ENCODE measurements at places on chromosomes 2 and 18.

GRCh38 chr2:203871371-203871983 is 3.9 kb downstream of the CTLA4 start:
- no peak for DNase-seq

DNA sequence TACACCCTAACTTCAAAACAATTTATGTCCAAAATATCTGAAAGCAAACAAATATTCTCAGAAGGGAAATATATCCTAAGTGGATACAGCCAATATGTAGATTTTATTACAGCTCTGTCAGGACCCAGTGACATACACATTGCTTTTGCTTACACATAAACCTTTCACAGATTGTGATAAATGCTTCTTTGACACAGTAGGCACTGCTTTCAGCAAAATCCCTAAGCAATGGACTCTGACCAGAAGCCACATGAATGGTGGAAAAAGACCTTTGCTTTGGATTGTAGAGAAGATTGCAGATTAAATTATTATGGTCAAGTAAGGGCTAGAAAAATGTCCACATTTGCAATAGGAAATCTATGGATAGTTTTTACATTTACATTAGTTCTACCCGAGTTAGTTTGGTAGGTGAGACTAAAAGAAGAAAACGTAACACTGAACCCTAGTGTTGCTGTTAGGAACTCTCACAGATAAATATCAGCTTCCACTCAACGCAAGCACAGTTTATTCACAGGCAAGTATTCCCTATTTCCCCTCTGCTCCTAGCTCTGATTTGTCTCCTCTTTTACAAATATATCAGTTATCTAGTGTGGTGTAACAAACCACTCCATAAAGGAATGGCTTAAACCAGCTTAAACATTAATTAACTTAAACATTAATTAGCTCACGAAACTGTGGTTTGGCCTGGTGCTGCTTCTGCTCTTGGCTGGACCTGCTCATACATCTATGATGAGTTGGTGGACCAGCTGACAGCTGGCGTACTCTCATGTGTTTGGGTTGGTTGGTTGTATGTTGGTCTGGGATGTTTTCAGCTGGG is 23.6 kb upstream of the SERPINE2 start:
- DNase-seq: no peak

DNA sequence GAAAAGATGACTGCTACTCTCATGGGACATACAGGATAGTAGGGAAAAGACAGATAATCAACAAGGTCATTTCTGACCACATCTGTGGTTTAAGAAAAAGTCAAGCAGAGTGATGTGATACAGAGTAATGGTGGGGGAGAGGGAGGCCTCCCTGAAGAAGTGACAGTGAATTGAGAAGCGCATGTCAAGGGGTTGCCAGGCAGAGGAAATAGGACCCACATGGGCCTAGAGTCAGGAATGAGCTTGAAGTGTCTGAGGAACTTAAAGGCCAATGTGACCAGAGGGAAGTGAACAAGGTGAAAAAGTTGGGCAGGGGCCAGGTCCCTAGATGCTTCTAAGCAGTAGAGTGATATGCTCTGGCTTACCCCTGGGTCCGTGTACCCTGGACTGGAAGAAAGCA is 113.5 kb upstream of the PPP1CB start:
- DNase-seq: no peak

DNA sequence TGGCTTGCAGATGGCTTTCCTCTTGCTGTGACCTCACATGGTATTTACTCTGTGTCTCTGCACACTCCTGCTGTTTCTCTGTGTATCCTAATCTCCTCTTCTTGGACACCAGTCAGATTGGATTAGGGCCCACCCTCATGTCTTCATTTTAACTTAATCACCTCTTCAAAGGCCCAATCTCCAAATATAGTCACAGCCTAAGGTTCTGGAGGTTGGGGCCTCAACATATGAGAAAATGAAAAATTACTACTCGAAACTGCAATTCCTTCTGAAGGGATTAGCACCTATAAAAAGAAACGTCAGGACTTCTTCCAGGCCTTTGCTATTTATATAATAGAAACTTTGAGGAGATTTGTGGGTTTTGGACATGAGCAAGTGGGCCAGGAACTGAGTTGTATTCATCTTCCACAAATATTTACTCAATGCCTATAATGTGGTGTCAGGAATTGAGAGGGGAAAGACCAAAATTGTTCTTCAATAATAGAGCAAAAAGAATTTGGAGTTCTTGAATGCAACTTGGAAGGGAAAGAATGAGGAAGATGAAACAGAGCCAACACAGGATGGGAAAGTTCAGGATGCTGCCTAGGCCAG is 270.0 kb upstream of the FN1 start:
- no peak for DNase-seq

DNA sequence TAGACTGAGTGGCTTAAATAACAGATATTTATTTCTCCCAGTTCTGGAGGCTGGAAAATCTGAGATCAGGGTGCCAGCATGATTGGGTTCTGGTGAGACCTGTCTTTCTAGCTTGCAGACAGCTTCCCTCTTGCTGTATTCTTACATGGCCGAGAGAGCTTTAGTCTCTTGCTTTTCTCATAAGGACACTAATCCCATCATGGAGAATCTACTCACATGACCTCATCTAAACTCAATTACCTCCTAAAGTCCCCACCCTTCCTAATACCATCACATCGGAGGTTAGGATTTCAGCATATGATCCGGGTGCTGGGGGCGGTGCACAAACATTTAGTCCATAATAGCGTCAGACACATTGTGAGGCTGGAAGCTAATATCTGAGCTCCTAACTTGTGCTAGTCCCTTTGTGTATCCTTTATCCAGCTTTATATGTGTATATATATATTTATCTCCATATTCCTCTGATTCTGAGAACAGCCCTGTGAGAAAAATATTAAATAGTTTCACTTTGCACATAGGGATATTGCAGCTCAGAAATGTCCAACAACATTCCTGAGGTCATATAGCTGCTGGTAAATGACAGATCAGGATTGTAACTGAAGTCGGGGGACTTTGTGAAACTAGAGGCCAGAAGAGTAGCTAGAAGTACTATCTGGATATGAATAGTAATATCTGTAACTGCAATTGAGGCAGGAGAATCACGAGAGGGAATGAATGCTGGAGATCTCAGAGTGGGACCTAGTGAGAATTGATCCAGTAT is 28.9 kb downstream of the MARCHF4 start:
- DNase-seq: no peak

DNA sequence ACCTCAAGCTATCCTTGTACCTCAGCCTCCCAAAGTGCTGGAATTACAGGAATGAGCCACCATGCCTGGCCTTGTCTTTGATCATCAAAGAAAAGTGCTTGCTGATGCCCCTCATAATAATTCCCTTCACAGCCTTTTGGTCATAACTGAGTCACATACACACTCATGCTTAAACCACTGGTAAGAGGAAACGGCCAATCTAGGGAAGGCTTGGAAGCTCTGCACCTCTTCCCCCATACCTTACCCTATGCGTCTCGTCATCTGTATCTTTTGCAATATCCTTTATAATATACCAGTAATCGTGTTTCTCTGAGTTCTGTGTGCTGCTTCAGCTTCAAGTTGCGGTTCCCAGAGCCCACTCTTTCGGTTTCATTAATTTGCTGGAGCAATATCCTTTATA is 4.8 kb upstream of the RNF138 start:
- no peak for DNase-seq

DNA sequence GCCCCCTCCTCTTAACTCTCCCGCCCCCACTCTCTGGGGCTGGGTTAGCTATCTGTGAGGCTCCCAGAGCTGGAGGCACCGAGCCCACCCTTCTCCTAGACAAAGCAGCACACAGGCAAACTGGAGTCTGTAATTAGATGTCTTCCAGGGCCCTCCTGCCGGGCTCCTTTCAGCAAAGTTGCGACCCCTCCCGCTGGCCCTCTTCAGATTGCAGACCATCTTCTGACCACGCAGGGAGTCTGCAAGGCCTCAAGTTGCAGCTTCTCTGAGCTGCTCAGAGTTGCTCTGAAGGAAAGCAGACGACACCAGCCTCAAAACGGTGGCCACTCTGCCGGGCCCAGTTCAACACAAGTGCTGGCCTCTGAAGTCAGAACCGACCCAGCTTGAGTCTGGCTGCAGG is 228.4 kb upstream of the COPS8 start:
- no peak for DNase-seq

DNA sequence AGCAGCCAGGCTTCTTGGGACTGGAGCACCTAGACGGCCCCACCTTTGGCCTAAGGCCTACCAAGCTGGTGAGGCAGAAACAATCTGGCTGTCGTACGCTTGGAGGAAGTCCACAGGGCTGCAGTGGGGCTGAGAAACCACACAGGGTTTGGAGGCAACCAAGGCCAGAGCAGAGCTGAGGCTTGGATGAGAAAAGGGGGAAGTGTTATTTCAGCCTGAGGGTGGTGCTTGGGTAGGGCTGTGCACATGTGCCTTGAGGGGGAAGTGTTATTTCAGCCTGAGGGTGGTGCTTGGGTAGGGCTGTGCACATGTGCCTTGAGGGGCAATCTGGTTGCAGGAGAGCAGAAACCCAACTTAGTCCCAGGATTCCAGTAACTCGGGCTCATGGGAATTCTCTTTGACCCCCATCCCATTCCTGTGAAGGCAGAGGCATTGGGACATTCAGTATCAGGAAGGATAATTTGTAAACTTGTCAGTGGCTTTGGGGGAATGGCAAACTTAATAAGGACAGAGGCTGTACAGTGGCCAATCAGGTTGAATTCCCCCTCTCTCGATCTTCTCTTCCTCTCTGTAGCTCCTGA is 971 bp upstream of the FBXO41 start:
- no peak for DNase-seq

- DNase-seq: peak; percentile 77
These were observed 57.9 kb upstream of the MSH2 start for GRCh38 chr2:47344890-47345589.

DNA sequence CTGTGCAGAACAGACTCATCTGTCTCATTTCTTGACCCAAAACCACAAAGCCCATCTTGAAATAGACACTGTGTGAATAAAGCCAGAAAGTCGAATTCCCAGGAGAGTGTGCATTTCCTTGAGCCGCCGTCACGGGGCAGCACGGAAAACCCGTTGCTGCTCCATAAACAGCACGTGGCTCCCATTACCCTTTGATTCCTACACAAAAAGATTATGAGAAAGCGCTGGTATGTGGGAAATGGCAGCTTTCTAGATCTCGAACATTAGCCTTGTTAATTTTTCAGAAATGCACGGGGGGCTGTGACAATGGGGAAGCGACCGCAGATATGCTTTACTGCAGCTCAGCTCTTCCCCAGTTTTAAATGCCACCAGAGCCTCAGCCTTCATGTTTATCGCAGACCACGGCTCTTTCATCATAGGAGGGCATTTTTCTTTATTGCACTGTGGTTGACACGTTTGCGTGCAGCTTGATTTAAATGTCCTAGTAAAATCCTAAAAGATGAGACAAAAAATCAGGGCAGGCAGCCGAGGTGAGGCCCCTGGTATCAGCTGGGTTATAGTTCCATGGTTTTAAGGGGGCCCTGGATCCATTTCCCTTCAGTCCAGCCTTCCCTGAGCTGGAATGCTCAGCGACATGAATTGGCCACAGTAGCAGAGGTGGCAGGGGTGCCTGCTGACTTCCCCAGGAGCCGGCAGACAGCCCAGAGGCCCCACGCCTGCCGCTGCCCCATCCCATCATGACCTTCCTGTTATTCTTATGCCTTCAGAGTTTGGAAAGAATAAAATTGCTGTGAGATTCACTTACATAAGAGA is 249.3 kb downstream of the NDUFA10 start:
- DNase-seq: no peak

DNA sequence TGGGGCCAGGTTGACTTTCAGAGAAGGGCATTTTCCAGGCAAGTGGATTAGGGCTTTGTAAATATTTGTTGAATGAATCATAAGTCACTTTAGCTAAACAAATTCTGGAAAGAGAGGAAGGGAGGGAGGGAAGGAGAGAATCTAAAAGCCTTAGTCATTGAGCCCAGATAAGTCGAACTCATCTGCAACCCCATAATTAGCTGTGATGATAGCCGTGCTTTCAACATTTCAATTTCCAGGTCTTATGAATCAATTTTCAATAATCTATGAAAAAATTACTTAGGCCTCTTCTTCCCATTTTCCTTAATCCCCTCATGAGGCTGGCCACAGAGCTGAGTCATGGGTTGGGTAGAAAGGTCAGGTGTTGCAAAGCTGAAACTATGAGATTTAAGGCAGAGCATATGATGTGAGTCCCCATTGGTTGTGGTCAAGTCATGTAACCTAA is 111.9 kb upstream of the MAPRE2 start:
- DNase-seq: no peak

DNA sequence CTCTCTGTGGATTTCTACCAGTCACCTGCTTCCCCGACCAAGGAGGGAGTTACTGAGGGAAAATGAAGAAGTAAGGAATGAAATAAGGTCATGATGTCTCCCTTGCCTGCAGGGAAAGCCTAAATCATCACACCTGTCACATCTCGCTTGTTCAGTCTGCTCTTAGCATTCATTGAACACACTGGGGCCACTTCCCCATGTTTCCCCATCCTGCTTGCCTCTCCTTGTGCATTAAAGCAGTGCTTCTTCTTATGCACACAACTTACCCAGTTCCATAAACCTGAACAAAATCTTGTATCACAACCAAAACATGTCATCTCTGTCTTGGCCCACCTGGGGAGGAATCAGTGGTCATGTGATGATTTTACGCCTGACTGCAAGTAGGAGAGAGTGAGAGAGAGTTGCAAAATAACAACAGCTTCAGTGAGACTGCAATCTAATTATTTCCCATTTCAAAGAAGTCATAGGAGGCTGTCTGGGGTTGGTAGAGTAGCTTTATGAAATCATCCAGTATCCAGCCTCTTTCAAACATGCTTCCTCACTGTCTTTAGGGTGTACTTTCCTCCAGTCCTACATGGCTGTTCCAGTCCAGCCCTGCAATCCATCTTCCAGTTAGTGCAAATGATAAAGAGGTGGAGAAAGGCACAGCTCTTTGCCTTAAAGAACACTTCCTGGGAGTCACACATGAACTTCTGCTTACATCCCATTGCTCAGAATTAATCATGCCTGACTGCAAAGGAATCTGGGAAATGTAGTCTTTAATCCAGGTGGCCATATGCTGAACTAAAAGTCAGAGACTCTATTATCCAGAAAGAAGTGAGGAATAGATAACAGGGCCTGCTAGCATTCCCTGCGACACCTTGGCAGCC is 220.1 kb downstream of the HAUS1 start:
- peak; percentile 10 for DNase-seq

- DNase-seq: no peak
These were observed 158.8 kb upstream of the TTC39C start for GRCh38 chr18:23855721-23856120.

GRCh38 chr2:68719912-68720311 is 14.7 kb upstream of the ARHGAP25 start:
- no peak for DNase-seq

GRCh38 chr2:30235008-30235655 is 3.8 kb downstream of the LBH start:
- DNase-seq: no peak

DNA sequence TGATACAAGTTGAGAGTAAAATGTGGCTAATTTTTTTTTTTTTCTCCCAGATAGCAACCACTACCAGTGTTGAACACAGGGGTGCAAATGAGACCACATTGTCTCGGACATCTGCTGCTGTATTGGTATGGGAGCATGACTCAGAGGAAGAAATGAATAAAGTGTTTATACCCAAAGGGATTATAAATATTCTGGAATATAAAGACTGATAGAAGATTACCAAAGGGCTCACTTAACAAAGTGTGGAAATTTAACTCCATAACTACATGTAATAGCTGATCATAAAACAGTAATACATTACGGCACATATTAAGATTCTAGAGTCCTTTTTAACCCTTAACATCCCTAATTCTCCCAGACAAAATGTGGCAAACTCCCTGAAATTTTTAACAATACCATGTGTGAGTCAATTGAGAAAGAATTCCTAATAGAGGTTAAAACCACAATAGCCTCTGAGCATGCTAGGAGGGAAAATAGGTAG is 1023.0 kb upstream of the ACVR2A start:
- no peak for DNase-seq
